Fibroblast of villous mesenchyme (primary cell): ENCODE measurements at places on chromosomes 7 and 10. TPM values are rescaled to one million over a fixed set of nuclear protein-coding genes. Genes with fewer than 3 reads are reported as not detected.

DNA sequence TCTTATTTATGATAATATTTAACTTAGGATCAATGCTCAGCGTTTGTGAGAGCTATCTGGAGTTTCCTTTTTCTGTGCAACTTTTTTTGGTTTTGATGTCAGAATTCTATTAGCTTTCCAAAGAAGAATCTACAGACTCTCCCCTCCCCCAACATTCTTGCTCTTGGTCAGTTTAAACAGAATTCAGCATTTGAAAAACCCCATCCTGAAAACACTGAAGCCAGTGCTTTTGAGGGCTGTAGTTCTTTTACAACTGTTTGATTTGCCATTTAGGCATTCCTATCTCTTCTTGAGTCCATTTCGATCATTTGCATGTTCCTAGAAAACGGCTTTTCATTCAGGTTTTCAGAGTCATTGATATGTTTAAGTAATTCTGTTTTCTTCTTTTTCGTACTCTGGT lies 15.6 kb upstream of the CXCL12 start:
- DNase-seq = no peak

TMEM26 gene
- 5.6 and 6.4 TPM in 2 replicates for total RNA-seq

SPDYE1 gene
- not detected in 2 replicates for total RNA-seq

WDR86 gene
- total RNA-seq = 0.32 and 1.3 TPM in 2 replicates
